ENCODE measurements at places on chromosomes 13 and 19. TPM values are rescaled to one million over a fixed set of nuclear protein-coding genes. Genes with fewer than 3 reads are reported as not detected.

GRCh38 chr19:17837972-17838371, 9.8 kb downstream of the JAK3 start:
- DNase-seq = no peak

GRCh38 chr13:30043631-30043925, 193.2 kb upstream of the UBL3 start:
- no peak for DNase-seq

GRCh38 chr19:1568320-1569019, at the start of gene MEX3D:
Gene MEX3D (minus strand): TSS chr19:1568325. CDS start chr19:1568058, 267 bp downstream.
- peak; percentile 64 for DNase-seq

DNA sequence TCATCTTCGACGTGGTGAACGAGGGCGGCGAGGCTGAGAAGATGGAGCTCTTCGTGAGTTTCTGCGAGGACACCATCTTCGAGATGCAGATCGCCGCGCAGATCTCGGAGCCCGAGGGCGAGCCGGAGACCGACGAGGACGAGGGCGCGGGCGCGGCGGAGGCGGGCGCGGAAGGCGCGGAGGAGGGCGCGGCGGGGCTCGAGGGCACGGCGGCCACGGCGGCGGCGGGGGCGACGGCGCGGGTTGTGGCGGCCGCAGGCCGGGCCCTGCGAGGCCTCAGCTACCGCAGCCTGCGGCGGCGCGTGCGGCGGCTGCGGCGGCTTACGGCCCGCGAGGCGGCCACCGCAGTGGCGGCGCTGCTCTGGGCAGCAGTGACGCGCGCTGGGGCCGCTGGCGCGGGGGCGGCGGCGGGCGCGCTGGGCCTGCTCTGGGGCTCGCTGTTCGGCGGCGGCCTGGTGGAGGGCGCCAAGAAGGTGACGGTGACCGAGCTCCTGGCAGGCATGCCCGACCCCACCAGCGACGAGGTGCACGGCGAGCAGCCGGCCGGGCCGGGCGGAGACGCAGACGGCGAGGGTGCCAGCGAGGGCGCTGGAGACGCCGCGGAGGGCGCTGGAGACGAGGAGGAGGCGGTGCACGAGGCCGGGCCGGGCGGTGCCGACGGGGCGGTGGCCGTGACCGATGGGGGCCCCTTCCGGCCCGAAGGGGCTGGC, 52.6 kb downstream of the MAP4K1 start:
- DNase-seq = peak; percentile 22

GRCh38 chr13:48488995-48489394, 43.9 kb downstream of the RCBTB2 start:
- DNase-seq = no peak

- DNase-seq = no peak
Measured at GRCh38 chr19:35006342-35006998, 6.3 kb downstream of the GRAMD1A start.

- no peak for DNase-seq
Measured at GRCh38 chr19:15107061-15108010, at the start of gene SYDE1. Gene SYDE1 (plus strand): TSS chr19:15107401. CDS start chr19:15107434, 33 bp downstream.

- no peak for DNase-seq
Measured at GRCh38 chr13:51626749-51627148, 42.5 kb downstream of the WDFY2 start.

- no peak for DNase-seq
Measured at GRCh38 chr19:478236-478903, 17.5 kb upstream of the SHC2 start.

DNA sequence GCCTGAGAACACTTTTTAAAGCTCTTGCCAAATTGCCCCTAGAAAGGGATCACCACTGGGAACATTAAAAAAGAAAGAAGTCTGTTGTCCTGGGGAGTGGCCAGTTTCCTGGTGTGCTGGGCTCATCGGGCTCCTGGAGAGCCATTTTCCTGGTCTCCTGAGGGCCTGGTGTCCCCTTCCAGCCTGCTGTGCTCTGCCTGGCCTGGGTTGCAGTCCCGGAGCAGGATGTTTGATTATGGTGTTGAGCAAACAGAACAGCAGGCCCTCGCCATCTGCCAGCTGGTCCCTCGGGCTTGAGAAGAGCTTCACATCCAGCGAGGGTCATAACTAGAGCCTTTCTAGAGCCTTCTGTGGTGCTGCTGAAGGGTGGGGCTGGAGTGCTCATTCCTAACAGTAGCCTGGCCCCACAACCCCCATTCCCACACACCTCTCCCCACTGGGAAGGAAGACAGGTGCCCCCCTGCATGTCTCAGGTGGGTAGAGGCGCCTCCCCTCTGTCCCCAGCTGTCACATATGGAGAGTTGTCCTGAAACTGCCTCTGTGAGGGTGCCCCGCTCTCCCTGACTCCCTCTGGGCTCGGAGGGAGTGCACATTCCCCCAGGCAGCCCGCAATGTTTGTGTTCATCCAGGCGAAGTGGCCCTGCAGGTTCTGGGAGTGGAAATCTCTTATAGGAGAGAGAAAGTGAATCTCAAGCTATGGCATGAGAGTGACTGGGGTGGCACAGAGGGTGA, 151.1 kb downstream of the SIPA1L3 start:
- DNase-seq = no peak

DNA sequence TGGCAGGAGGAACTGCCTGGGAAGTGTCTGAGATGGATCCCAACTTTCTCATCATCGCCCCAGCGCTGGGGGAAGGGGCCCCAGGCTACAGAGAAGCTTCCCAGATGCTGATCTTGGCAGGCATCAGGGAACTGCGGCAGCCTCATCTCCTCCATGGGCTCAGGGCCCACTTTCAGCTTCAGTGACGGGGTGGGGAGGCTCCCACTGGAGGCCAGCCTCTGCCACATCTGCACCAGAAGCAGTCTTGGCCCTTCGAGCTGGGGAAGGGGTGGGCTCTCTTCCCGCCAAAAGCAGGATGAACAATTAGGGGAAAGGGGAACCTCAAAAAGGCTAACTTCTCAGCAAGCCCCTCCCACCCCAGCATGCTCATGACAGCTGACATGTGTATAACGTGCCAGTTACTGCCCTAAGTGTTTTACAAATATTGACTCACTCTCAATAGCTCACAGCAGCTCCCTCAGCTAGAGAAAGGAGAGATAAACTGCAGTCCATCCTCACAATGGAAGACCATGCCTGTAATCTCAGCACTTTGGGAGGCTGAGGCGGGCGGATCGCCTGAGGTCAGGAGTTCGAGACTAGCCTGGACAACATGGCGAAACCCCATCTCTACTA, 7.1 kb upstream of the S1PR2 start:
- no peak for DNase-seq

DNA sequence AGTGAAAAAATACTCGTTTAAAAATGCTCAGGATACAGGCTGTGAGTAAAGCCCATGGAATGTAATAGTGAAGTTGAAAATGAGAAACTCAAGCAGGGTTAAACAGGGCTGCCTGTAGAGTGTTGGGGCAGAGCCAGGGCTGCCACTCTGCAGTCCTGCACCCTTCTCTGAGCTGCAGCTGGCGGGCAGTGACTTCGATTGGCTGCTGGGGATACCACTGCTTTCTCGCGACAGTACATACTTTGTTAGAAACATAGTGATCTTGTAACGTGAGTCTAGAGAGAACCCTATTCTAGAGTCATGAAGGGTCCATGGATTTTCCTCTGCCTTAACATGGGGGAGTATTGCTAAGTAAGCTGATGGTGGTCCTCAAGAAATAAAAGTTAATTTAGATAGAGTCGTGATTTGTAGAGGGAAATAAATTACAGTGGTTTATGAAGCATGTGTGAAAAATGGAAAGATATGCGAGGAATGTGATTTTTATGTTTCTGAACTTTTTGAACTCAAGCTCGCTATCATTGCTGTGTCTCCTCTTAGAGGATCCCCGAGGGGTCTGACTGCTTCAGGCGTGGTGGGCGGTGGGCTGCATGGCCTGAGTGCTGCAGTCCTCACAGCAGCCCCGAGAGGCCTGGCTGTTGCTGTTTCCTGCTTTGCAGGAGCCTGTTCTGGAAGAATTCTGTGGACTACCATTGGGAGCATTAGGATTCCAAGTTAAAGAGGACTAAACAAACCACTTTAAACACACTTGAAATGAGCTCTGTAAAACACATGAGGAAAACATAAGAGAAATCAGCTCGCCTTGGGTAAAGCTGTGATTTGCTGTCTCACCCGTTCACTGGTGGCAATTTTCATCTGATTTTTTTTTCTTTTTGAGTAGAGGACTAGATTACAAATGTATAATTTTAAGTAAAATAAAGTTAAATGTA, 95.7 kb downstream of the ARHGEF7 start:
- DNase-seq = no peak

- no peak for DNase-seq
Measured at GRCh38 chr13:66137384-66137783, 1092.8 kb downstream of the PCDH9 start.

GRCh38 chr13:73138276-73138637, 79.5 kb downstream of the KLF5 start:
- DNase-seq = no peak

DNA sequence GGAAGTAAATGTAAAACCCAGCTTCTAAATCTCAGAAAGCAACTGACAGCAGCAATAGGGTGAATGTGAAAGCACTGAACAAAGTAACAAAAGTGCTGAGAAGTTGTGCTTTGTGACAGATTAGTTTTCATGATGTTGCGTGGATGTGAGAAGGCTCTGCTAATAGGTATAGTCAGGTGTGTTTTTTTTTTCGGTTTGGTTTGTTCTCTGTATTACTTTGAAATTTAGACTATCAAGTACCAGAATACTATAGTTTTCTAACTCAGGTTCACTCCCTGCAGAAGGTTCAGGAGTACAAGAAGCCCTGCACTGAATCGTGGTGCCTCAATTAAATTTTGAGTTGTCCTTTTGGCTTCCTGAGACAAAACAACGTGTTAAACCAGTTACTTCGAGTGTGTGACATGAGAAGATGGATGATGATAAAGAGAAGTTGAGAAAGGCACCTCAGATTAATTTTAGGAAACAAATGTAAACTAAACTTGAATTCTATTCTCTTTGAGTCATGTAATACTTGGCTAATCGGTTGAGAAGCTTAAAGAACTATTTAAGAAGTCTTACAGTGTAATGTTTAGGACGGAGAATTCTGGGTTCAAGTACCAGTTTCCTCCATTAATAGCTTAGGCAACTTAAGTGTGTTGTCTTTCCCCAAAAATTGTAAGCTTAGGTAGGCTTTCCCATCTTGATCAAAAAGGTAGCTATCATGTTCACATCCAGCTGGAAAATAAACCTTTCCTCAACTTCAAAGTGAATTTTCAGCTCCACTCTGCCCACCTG, 10.3 kb downstream of the MIR17HG start:
- no peak for DNase-seq

DNA sequence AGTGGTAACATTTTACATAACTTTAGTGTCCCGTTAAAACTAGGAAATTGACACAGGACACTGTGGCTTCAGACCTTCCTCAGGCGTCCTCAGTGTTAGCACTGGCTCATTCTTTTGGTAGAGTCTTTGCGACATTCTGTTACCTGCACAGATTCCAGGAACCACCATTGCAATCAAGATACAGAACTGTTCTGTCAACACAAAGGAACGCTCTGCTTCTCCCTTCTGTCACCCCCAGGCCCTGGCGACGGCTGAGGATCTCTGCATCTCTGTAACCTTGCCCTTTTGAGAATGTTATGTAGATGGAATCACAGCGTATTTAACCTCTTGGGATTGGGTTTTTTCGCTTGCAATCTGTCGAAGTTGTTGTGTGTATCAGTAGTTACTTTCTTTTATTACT, 22.6 kb downstream of the KDM4B start:
- no peak for DNase-seq

DNA sequence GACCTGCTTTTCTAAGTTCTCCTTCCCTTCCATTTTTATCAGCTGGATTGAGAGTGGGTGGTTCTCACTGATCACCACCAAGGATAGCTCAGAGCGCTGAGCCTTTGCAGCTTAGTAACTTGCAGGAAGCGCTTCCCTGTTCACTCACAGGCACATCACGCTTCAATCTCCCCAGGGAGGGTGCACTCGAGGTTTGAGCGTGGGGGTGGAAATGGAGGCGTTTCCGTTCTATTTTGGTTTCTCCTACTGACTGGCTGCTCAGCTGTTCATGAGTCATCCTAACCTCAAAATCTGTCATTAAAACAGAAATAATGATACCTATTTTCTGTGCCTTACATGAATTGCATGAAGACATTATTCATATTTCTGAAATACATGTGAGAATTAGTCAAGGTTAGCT, 292.1 kb downstream of the SPRY2 start:
- DNase-seq = no peak

DNA sequence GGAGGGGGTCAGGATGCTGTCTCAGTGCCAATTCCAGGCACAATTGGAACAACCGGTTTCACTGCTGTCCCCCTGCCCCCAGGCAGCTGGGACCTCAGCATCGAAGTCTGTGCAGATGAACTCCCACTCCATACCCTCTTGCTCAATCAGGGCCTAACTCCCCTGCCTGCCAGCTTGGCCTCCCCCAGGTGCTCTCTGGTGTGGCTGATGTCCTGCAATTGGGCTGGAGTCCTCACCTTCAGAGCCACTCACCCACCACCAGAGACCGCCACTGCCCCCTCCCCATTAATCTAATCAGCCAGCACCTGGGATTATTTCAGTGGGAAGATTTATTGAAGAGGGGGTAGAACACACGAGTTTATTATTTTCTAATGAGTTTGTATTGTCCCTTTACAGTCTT, 118.8 kb downstream of the MIPEP start:
- no peak for DNase-seq

DNA sequence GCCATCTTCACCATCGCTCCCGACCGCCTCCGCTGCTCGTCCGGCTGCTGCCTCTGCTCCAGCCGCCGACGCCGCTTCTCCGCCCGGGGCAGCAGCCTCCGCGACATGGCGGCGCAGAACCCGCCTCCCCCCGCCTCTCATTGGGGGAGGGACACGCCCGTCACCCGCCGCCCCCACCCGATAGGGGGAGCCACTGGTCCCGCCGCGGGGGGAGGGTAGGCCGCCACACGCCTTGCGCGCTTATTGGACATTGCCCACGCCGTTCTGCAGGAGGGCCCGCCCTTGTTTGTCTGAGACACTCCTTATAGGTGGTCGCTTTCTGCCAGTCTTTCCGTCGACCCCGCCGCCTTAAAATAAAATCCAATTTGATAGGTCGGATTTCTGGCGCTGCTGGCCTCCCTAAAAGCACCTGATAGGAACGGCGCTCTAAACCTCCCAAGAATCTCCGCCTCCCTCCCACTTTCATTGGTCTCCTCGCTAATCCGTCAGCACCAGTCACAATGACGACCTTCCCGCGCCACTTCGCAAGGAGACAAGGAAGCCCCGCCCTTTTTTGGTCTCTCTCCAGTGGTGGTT, at the start of gene HNRNPL:
HNRNPL (minus strand) TSS at position 127 of the 576 bp plus-strand sequence; CDS start at position 107, 20 bp downstream.
- peak; percentile 100 for DNase-seq

- no peak for DNase-seq
Measured at GRCh38 chr13:100090861-100091260, 2.0 kb downstream of the PCCA start.

DNA sequence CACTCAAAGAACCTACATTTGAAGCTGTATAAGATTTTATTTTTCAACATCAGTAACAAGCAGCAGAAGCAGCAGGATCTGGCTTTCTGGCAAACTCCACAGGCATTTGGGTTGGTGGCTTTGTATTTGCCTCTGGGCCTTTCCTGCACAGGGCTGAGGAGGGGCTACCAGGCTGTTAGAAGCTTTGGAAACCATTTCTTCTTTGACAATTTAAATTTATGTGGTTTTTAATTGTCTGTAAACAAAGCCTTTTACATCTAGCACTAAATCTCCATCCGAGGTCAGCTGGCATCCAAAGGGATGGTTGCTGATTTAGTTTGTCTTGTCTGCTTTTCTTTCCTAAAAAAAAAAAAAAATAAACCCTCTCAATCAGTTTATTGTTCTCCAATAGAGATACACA, 127.5 kb upstream of the OBI1 start:
- DNase-seq = no peak

The ZNF600 gene
- 11.4 TPM for total RNA-seq

The ANKLE1 gene
- 0.93 TPM for total RNA-seq

The ZNF429 gene
- total RNA-seq = 24.3 TPM

The ZNF765 gene
- 19.9 TPM for total RNA-seq

The GIPC1 gene
- 35.1 TPM for total RNA-seq

The AP1M1 gene
- 171 TPM for total RNA-seq

The ZNF230 gene
- total RNA-seq = 2.7 TPM

The RFC3 gene
- 6.1 TPM for total RNA-seq

The NLRP9 gene
- not detected for total RNA-seq
